ENCODE measurements at places on chromosomes 3 and 15.

GRCh38 chr3:151058740-151059139, 26.7 kb upstream of the MED12L start:
- no peak for DNase-seq

DNA sequence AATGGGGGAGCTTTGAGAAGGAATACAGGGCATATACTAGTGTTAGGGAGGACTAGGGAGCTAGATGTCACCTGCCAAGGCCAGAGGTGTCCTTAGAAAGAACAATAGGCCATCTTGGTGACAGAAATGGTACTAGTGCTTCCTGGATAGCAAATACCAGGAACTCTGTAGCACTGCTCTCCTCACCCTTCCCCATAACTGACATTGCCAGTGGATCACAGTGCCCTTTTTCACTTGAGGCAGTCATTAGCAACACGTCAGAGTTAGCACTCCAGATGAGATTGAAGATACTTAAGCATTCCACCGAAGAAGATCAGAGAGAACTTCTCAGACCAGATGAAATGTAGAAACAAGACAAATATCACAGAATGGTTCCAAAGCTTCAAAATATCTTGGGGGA, 103.1 kb upstream of the PDZRN3 start:
- no peak for DNase-seq

DNA sequence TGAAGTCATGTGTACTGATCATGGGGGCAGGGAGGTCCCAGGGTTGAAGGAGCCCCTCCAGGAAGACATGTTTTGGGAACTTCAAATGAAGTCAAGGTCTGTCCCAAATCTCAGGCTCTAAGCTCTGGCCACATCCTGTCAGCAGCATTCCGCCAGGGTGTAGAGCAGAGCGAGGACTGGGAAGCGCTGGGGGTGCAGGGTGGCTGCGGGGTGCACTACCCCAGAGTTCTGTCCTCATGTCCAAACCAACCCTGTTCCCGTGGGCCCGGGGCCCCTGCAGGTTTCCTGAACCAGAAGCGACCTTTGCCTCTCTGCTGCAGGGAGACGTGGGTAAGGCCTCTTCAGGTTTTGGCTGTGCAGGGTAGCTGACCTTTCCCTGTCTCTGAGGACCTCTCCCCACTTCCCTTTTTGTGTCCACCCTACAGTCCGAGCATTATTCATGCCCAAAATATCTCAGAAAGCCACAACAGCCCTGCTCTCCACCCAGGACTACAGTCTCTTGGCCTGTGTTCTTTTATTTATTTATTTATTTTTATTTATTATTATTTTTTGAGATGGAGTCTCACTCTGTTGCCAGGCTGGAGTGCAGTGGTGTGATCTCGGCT, 26.6 kb upstream of the FLNB start:
- no peak for DNase-seq

DNA sequence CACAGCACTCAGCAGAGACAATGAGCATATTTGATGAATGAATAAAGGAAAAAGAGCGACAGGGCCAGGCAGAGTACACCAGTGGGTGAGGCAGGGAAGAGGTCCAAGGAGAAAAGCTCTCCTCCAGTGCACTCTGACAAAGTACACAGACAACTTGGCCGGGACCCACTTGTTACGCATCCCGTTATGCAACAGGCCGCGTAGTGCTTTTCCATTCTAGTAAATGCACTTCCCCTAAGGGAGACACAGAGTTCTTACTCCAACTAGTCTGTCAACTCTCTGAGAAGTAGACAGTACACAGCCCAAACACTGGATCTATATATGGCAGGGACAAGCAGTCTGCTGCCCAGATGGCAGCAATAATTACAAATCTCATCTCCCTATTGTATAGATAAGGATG, 18.5 kb downstream of the LARP6 start:
- peak; percentile 64 for DNase-seq

DNA sequence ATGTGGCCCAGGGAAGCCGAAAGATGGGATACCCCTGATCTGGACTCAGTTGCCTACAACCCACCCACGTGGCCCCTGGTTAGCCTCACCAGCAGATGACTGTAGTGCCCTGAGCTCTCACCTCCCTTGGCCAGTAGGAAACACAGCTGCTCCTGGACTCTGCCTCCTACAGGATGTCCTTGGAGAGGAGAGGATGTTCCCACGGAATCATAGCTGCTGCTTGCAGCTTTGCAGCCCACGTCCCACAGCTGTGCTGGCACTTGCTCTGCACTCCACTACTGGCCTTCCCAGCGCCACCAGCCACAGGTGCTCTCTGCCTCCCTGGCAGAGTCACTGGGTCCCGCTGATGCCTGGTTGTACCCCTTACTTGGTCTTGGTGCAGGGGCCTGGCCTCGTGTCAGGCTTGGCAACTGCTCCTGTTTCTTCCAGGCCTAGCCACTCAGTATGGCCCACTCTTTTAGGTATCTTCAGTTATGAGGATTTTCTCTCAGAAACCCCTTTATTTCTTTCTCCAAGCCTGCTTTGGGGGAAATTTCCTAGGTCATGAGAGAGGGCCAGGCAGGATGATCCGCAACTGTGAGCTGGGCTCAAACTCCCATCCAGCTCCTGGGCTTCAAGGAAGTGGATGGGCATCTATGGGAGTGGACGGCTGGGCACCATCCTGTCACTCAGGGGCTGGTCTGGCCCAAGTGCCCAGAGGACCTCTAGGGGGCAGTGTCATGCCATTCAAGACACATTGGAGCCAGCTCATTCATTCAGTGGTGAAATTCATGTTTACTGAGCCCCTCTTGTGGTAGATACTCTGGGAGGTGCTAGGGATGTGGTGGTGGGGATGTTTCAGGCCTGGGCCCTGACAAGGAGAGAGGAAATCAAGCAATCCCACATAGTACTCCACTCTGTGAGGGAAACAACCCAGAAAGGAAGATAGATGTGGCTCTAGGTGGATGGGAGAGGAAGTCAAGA, 16.2 kb upstream of the VILL start:
- DNase-seq, result no peak

DNA sequence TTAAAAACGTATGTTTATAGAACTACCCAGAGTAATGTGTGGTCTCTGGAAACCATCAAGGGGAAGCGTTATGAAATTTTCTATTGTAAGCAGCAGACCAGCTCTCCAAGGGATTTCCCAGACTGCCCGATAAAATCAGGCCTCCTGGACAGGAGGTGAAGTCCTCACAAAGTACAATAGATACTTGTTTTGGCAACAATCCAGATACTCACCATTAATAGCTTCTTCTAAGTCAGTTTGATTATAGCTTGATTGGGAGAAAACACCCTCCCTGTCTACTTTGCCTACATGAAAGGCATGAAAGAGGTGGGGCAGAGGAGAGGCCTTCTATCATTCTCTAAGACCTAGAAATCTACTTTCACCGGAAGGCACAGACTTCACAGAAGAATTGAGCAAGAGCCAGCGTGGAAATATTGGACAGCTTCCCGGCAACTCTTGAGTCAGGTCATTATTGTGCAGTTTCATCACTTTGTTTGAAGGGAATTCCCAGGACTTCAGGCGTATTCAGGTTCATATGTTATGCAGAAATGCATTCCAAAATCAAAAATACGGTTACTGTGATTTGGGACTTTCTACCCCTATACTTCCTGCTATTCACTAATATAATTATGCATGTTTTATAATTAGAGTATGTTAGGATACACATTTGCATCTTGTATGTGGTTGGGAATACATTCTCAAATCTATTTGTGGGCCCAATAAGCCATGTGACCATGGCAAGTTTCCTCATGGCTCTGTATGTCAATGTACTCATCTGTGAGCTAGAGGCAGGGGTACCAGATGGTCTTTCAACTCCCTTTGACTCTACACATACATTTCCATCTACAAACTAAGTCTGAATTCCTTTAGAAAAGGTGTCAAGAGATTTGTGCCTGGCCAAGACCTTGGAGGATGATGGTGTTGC, 103.5 kb downstream of the CD47 start:
- DNase-seq, result peak; percentile 84

DNA sequence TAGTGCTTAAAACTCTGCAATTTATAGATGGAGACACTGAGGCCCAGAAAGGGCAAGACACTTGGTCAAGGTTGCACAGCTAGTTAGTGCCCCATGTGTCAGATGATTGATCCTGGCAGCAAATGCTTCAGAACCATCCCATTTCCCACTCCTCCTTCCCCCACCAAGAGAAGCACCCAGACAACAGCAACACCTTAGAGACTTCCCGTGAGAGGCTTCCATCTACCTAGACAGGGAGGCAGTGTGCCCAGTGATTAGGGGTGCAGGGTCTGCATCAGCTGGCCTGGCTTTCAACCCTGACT, 77.6 kb downstream of the CORO2B start:
- no peak for DNase-seq

- no peak for DNase-seq
Observed at GRCh38 chr3:23438657-23439056, 235.5 kb downstream of the UBE2E2 start.

DNA sequence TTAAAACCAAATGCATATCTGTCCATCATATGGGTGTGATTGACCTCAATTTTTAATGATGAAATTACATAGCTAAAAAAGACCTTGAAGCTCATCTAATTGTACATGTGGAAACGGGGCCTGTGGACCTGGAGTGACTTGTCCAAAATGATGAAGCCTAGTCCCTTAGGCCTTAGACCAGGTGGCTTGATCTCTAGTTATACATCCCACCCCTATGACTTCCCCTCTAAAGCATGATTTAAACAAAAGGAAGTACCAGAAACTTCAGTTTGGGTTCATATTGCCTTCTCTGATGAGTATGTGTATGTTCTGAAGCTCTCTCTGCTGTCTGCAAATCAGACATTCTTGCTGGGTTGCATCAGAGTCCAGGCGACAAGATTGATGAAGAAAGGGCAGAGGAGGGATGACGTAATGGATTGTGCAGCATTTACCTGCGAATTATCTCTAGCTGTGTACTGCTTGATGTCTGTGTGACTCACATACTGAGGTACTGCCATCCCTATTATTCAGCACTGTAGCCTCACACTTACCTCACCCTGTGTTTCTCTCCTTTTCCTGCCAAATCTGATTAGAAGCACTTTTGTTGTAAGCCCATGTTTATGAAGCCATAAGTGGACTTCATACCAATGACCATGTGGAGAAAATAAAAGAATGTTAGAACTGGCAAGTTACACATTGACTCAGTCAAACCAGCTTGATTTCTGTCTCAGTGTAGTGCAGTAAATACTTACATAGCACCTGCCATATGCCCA, 111.5 kb downstream of the FILIP1L start:
- no peak for DNase-seq

DNA sequence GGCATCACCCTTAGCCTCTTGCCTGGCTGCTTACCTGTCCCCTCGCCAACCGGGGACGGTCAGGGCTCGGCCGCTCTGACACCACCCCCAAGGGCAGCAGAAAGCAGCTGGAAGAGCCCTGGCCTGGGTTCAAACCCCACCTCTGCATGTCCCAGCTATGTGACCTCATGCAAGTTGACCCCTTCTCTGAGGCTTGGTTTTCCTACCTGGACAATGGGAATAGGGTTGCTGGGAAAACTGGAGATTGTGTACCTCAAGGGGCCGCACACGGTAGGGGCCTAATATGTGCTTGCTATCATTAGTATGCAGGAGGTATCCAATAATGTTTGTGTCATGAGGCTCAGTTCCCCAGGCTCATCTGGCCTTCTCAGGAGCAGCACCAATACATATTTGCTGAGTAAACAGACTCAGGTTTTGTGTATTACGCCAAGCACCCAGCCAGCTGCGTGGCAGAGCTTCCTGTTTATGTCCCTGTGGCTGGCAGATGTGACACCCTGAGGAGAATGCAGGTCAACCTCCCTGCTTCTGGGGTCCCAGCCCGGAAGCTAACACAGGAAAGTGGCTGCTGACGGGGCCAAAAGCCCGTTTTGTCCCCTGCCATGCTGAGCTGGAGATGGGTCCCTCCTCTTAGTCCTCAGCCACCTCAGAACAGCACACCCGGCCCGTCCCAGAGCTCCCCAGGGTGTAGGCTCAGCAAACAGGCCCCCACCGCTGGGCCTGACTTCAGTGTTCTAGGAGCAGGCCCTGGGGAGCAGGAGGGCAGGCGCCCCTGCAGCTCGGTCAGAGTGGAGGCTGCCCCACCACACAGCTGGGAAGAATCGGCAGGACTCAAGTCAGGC, 29.7 kb downstream of the PLXND1 start:
- DNase-seq, result no peak

GRCh38 chr3:139252719-139253118, 91.1 kb upstream of the MRPS22 start:
- DNase-seq, result no peak

DNA sequence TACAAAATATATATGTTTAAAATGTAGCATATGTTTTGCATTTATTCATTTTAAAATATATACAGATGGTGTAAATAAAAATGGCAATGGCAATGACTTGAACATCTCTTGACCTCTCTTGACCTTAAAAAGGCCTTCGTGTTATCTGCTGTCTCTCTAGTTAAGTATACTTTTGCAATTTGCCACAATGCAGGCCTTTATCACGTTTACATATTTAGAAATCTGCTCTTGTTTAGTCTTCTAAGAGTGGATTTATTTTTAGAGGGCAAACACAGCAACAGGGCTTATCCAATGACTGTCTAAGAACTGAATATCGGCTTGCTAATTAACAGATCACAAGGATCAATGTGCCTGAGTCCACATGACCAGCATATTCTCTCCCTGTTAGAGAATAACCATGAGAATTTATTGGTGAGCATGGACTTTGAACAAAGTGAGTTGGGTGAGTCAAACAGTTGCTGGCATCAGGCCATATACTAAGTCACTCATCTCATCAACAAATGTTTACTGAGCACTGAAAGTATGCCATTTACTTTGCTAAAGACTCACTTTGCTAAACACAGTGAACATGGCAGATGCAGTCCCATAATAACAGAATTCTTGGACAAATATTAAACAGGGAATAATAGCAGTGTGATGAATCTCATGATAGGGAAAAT, 48.2 kb downstream of the MDFIC2 start:
- DNase-seq, result no peak

DNA sequence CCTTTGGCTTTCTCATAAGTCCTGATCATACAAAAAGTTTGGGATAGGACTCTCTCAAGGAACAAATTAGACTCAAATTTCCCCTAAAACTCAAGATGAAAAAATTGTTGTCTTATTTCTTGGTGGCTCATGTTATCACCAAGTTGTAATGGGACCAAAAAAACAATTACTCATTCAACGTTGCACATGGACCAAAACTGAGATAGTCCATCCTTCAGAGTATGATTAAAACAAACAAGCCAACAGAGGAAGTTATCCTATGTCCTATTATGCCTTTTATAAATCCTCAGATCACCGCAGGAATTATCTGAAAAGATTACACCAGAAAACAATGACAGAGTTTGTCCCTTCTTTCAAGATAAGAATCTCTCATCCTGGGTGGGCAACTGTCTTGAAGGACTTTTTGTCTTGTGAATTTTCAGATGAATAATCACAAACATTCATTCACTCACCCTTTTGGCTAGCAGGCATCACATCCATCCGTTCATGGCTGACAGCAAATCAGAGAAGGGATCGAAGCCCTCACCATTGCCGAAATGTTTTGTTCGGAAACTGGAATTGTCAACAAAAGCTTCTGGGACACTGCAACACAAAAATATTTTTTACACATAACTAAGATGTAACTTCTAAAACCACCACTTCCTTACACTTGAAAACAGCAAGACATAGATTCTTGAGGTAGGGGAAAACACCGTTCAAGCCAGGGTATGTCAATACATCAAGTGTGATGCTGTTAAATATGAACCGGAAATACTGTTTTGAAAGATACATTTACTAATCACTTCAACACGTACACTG, 90.4 kb downstream of the FOXP1 start:
- no peak for DNase-seq
